Panc1 (cell line): ENCODE measurements at places on chromosomes 12 and 14. TPM values are rescaled to one million over a fixed set of nuclear protein-coding genes. Genes with fewer than 3 reads are reported as not detected.
A peak's percentile ranks its signal among the peaks of the same experiment; 100 is the strongest.

The DCN gene
- total RNA-seq, result 1.9 TPM

The KRT82 gene
- total RNA-seq, result not detected

DNA sequence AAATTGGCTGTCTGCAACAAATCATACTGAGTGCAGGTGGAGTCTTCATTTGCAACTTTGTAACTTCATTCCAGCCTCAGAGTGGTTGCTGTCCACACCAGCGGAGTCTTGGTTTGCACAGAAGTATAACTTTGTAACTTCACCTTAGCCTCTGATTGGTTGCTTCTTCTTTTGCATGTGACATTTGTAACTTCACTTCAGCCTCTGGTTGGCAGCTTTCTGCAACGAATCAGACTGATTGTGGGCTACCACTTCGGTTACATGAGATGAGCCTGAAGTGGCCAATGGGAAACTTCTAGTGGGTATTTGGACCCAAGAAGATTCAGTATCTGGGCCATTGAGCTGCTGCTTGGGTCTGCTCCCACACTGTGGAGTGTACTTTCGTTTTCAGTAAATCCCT is 17.8 kb downstream of the RASSF8 start:
- H3K36me3 ChIP-seq, result no peaks in the 10 kb centered on the region
- H3K4me1 ChIP-seq, result peaks cover 58% of the 10 kb centered on the region
- peak overlapping the region; percentile 50 for H3K4me3 ChIP-seq
- no peaks in the 10 kb centered on the region for H3K27me3 ChIP-seq
- peak overlapping the region; percentile 77 for H3K27ac ChIP-seq
- no peak for DNase-seq

- H3K27me3 ChIP-seq, result no peaks in the 10 kb centered on the region; the same call in 1 of the 2 replicates
- no peaks in the 10 kb centered on the region for H3K4me1 ChIP-seq
- no peak overlapping the region for H3K27ac ChIP-seq
- no peaks in the 10 kb centered on the region for H3K36me3 ChIP-seq
Observed at GRCh38 chr12:130226771-130227170, 64.5 kb downstream of the FZD10 start.

DNA sequence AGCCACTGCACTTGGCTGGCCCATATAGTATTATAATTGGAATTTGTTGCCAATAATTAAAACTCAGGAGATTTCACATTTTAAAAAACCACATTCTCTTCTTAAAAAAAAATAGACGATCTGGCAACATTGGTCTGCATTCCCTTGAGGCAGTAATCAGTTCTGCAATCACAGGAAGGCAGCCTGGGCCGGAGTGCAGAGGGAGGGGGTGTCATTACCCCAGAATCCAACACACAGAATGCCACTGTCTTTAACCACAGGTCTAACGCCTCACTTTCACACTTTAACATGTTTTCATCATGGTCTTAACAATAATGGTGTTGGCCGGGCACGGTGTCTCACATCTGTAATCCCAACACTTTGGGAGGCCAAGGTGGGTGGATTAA is 100.1 kb downstream of the SCARB1 start:
- no peak overlapping the region for H3K4me3 ChIP-seq
- H3K27ac ChIP-seq, result no peak overlapping the region; the same call in 1 of the 2 replicates
- no peaks in the 10 kb centered on the region for H3K27me3 ChIP-seq
